ENCODE measurements at places on chromosomes 2 and 18. TPM values are rescaled to one million over a fixed set of nuclear protein-coding genes. Genes with fewer than 3 reads are reported as not detected.

Gene UGT1A5
- total RNA-seq: not detected

Gene SLC9A4
- total RNA-seq: not detected

Gene FHL2
- 568 TPM for total RNA-seq

Gene BOLL
- total RNA-seq: not detected

GRCh38 chr2:235569837-235570236 lies 76.0 kb downstream of the AGAP1 start:
- DNase-seq: no peak

Gene TFCP2L1
- total RNA-seq: not detected

DNA sequence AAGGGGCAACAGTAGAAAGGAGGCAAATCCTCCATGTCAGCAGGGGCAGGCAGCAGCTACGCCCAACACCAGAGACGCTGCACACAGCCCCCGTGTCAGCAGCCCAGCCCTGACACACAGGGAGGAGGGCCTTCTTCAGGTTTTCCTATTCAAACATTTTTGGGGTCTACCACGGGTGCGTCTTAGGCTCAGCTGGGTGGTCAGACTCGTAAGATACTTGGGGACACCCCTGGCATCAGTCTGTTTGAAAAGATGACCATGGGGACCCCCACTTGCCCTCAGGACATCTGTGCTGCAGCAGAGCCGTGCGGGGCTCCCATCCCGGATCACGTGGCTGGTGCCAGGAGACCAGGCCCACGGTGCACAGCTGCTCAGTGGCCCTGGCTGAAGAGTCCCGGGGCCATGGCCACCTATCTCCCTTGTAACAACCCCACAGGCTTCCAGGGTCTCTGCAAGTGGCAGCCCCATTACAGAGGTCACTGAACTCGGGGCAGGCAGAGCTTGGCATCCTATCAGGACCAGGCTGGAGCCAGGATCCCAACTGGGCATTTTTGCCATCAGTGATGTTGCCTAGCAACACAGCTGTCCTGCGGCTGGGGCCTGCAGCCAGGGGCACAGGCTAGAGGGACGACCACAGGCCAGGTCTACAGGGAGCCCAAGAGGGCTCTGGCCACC lies 82.5 kb downstream of the EDAR start:
- no peak for DNase-seq

- DNase-seq: no peak
These were observed 83.1 kb downstream of the EFEMP1 start for GRCh38 chr2:55840460-55840859.

DNA sequence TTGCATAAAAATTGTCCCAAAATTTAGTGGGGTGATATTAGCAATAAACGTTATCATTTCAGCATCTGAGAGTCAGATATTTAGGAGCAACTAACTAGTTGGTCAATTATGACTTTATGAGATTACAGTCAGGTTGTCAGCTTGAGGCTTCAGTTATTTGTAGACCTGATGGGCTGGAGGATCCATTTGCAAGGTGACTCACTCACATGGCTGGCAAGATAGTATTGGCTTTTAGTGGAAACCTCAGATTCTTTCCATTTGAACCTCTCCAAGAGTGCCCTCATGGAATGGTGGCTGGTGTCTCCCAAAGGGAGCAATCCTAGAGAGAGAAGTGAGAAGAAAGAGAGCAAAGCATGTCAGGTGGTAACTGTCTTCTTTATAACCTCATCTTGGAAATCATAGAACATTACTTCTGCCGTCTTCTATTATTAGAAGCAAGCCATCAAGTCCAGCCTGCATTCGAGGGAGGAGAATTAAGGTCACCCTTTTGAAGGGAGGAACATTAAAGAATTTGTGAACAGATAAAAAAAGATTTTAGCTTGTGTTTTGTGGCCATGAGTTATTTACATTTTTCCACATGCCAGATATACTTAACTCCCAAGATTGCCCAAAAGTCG lies 92.5 kb downstream of the HAUS1 start:
- DNase-seq: peak; percentile 69

- no peak for DNase-seq
These were observed 44.3 kb upstream of the REL start for GRCh38 chr2:60837123-60837522.

All from osteoblast (primary cell).